Stimulated activated CD4-positive, alpha-beta T cell treated with anti-CD3 and anti-CD28 coated beads, TNF-alpha, amount 100 ng/mL, for 1 hour (primary cell): ENCODE measurements at places on chromosomes 2 and 18.

DNA sequence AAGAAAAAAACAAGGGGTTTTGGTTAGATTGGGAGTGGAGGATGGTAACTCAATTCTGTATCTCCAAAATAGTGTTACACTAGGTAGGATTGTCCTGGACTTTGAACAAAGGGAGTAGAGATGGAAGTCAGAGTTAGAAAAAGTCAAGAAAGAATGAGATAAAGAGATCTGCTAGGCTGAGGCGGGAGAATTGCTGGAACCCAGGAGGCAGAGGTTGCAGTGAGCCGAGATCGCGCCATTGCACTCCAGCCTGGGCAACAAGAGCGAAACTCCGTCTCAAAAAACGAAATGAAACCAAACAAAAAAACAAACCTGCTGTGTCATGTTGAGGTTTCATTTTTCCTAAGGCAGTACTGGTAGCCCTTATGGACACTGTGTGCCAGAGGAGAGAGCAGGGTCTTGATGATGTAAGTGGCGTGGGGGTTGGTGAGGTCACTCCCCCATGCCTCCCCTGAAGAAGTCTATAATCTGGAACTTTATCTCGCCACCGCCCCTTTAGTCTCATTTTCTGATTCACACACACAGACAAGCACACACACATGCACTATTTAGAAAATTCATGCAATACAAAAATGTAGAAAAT, 10.5 kb downstream of the DRC1 start:
- no peak for DNase-seq

DNA sequence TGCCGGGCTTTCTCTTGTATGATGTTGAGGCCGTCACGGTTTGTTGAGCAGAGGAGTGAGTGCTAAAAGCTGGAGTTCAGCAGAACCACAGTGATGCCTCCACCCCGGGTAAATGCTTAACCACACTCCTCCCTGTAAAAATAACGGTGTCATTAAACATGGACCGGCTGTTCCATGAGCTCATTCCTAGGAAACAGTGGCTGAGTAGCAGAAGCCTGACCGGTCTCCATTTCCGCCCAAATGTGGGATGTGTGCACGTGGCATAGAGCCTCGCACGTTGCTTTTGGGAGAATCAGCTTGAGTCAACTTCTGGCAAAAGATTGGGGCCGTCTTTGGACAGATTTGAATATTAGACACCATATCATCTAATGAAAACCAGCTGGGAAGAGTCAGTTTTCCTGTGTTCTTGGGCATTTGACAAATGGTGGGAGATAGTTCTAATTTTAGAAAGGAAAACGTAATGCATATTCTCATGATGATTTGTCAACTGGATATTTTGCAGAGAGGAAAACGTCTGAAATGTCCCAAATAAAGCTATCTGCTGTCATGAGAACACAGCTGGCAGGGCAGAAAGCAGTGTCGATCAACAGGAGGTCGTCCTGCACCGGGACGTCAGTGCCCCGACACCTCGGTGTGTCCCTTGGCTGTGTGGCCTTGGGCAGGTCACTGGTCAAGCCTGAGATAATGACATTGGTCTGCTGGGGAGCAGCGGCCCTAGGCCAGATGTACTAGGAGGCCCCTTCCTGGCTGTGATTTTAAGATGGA, 42.4 kb downstream of the LRRFIP1 start:
- no peak for DNase-seq

DNA sequence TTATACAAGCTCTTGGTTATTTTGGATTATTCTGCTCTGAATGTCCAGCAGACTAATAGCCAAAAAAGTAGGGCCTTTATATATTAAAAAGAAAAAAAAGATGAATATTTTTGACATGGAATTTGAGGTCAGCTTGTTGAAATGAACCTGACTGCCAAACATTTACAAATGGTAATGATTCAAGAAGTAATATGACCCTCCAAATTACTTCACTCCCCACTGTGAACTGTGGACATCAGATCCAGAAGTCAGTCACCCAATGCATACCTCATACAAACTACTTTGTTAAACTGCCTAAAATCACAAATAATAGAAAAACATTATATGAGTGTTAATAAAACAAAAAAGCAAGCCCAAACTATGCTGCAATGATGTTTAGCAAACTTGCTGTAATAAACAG, 10.0 kb downstream of the EPG5 start:
- no peak for DNase-seq

- DNase-seq: no peak
Measured at GRCh38 chr2:192195548-192196418, 1.1 kb upstream of the TMEFF2 start.

- no peak for DNase-seq
Measured at GRCh38 chr2:171185941-171186340, 25.2 kb upstream of the TLK1 start.

GRCh38 chr18:27428716-27429475, 243.8 kb upstream of the CHST9 start:
- DNase-seq: no peak

DNA sequence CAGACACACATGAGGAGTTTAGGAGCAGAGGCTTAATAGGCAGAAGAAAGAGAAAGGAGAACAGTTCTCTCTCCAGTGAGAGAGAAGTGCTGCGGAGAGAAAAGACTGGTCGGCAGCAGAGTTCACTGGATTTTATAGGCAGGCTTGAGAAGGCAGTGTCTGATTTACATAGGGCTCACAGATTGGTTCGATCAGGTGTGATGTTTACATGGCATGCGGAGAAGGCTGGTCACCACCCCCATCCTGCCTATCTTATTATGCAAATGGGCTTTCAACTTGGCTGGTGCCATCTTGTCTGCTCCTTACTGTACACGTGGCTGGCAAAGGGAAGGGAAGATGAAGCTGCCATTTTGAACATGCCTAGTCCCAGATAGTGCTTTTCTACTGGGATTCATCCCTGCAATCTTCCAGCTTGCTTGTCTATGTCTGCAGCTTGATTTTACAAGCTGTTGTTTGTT, 113.4 kb downstream of the AP1S3 start:
- DNase-seq: no peak

- DNase-seq: no peak
Measured at GRCh38 chr2:209121691-209122090, 302.2 kb upstream of the MAP2 start.

GRCh38 chr2:121382744-121383143, 97.7 kb upstream of the TFCP2L1 start:
- no peak for DNase-seq

- DNase-seq: no peak
Measured at GRCh38 chr18:10291568-10291981, 162.9 kb upstream of the APCDD1 start.
